ENCODE measurements at places on chromosomes 6 and 20.

- DNase-seq = no peak
Measured at GRCh38 chr6:35363293-35363750, 21.0 kb downstream of the PPARD start.

DNA sequence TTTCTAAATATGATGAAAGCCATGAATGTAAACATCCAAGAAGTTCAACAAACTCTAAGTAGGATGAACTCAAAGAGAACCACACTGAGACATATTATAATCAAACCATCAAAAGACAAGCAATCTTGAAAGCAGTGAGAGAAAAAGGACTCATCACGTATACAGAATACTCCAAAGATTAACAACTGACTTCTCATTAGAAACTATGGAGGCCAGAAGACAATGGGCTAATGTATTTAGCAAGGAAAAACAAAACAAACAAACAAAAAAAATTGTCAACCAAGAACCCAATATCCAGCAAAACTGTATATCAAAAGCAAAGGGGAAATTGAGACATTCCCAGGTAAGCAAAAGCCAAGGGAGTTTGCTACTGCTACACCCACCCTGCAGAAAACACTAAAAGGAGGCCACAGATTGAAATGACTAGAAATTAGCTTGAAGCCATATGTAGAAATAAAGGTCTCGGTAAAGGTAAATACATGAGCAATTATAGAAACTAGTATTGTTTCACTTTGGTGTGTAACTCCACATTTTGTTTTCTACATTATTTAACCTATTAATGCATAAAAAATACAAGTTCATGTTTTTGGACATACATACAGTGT, 301.1 kb upstream of the QKI start:
- no peak for DNase-seq

GRCh38 chr6:136750696-136751521, 41.4 kb downstream of the MAP3K5 start:
- no peak for DNase-seq

- DNase-seq = no peak
Measured at GRCh38 chr20:15817351-15817750, 755.9 kb downstream of the KIF16B start.

- DNase-seq = peak; percentile 13
Measured at GRCh38 chr6:133923938-133924593, 29.0 kb upstream of the TBPL1 start.

DNA sequence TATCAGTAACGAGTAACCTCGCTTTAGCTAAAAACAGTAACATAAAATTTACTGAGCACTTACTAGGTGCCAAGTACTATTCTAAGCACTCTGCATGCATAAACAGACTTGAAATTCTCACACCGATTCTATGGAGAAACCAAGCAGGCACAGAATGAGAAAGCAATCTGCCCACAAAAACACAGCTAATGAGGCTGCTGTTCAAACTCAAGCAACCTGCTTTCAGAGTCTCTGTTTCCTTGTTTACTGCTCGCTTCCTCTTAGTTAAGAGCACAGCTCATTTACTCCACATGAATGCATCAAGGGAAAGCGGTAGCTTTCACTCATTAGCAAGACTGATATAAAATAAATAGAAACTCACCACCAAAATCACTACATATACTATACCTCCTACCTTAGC, 37.4 kb downstream of the PRKN start:
- DNase-seq = no peak

GRCh38 chr6:16883414-16883813, 122.2 kb upstream of the ATXN1 start:
- DNase-seq = no peak

GRCh38 chr6:66048684-66049474, 341.9 kb upstream of the EYS start:
- DNase-seq = no peak

All from T-helper 2 cell (primary cell).